NCI-H460 (cell line): ENCODE measurements at places on chromosomes 5 and 9.

DNA sequence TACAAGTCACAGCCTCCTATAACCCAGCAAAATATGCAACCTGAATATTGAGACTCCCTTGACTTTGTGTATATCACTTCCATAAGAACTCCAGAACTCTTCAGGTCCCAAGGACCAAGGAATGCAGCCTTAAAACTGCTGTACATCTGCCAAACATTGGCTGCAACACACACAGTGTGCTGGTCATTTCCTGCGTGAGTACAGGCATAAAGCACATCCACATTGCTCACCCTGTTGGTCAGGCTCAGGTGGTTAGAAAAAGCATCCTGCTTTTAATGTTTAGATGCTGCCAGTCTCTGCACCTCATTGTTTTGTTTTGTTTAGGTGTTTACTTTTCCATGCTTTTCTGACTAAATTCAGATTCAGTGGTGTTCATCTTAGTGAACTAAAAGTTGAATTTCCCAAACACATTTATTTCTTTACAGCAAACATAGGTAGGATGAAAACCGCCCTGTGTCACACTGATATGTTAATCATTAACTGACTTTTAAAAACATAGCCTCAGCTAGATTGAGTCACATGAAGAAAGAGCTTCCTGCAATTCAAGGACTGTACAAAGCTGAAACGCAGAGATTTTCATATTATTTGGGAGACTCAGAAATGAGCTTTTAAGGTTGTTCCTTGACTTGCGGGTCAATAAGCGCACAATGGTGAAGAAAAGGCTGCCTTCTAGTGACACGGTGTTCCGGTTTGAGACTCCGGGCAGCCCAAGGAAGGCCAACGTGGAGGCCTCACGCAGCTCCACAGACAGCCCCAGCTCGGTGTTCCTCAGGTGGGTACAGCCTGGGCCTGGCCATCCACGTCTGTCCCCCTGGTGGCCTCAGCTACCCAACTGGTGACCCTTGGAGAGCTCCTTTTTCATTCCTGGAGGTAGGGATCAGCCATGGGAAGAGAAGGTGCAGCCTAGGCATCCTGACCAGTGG lies 52.2 kb upstream of the GRAMD2B start:
- DNase-seq: no peak

- DNase-seq: no peak
Measured at GRCh38 chr9:115115117-115115880, 2.7 kb downstream of the TNC start.

DNA sequence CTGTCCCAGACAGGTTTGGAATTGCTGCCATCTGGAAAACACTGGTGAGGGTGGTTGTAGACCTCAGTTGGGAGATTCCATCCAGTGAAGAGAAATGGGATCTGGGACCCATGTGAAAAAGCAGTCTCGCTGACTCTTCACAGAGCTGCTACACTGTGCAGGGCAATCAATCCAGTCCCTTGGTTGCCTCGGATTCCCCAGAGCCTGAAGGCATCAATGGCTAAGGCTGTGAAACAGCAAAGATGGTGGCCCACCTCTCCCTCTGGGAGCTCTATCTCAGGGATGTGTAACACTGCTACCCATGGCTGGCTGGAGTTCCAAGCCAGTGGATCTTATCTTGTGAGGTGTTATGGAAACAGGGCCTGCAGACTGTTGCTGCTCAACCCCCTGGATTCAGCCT lies 256.1 kb downstream of the TMEM38B start:
- no peak for DNase-seq

- DNase-seq: no peak
Measured at GRCh38 chr5:30749971-30750370, 443.5 kb upstream of the CDH6 start.

DNA sequence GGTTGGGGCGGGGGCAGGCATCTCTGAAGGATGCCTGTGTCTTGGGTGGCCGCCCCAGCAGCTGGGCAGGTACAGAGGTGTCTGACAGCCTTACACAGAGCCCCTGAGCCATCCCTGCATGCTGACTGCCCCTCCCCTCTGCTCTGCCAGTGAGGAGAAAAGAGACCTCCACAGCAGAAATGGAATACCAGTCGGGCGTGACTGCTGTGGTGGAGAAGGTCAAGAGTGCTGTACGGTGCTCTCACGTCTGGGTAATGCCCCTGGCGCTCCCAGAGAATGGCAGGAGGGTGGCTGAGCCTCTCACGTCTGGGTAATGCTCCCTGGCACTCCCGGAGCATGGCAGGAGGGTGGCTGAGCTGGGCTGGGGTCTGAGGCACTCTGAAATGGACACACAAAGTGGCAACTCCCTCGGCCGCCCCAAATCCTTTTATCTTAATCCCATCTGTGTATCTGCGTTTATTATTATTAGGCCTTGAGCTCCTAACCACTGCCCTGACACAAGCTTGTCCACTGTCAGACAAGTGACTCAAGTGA lies 2.5 kb upstream of the RABL6 start:
- no peak for DNase-seq

DNA sequence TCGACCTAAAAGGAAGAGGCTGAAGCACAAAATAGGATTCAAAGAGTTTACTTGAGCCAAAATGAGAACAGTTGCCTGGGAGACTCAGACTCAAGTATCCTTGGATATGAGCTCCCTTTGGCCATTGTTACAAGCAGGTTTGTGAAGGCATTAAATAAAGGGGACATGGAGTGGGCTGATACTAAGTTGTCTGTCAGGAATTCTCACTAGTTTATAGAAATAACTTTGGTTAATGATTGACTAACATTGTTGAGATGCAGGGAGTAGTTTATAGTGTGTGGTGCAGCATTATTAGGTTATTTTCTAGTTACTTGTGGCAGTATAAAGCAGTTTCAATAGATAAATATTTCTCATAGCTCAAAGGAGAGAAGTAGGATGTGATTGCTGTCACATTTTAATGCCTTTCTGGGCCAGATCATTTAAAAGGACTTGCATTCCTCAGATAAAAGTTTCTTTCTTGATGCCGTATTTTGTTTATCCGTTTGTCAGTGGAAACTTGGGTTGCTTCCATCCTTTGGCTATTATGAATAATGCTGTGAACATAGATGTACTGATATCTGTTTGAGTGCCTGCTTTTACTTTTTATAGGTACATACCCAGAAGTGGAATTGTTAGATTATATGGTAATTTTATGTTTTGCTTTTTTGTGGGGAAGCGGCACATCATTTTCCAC lies 9.1 kb downstream of the AP3S1 start:
- no peak for DNase-seq

DNA sequence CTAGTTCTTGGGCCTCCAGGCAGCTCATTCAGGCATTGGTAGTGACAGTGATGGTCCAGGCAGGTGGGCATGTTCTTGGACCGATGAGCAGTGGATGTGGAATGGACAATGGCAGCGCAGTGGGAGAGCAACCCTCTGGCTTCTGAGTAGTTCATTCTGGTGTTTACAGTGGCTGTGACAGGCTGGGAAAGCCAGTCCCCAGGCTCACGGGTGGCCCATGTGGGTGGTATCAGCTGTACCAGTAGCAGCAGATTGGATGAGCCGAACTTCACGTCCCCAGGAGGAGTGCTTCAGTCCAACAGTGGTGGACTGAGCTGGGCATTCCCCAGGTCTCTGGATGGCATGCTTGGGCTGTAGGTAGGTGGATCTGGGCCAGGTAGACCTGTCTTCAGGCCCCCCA lies 515.6 kb upstream of the ACO1 start:
- no peak for DNase-seq

DNA sequence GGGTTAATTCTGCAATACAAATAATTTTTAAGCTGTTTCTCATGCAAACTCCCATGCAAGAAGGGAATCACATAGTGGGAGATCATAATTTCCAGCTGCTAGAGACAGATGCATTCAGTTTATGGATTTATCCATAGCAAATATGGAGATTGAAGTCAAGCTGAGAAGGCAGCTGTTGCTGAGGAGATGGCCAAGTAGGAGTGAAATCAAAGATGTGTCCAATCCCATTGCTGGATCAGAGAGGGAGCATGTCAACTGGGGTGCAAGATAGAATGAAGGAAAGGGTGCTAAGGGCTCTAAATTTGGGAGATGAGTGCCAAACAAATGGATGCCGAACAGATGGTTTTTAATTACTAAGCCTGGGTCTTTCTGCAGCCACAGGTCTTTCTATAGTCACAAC lies 504.5 kb downstream of the NFIB start:
- no peak for DNase-seq

DNA sequence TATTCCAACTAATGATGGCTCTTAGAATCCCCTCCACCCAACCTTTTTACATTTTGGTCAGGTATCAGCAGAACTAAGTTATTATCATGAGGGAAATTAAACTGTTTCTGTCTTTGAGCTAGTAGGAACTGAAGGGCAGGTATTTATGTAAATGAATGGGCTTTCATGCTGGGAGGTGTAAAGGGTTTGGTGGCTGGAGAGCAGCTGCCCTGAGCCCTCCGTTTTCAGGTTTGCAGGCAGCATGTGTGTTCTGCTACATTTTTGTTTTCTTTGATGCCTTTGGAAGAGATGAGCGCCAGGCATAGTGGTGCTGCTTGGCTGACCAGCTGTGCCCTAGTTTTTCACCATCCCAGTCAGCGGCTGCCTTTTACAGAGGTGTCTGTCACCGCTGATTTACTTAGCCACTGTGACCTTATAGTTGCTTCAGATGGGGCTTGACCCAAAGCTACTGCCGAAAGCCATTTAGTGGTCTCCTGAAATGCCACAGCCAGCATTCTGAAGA lies 231.9 kb downstream of the MAST4 start:
- no peak for DNase-seq

GRCh38 chr5:32153723-32154122 lies 20.4 kb downstream of the GOLPH3 start:
- no peak for DNase-seq

DNA sequence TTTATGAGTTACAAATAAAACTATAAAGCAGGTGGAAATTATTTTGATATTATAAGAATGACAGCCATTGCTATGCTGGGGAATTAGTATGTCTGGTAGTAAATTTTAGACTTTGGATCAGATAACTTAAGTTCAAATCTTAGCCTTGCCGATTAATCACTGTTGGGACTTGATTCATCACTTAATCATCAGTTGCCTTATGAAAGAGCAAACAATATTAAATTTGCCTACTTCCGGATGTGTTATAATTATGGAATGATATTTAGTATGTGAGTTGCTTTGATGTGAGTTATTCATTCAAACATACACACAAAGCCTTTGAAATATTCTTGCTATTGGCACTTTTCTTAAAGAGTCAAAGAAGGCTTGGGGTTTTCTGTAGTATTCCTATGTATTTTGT lies 717.7 kb downstream of the BRINP1 start:
- DNase-seq: no peak

- no peak for DNase-seq
Measured at GRCh38 chr9:85248514-85249312, 493.0 kb downstream of the AGTPBP1 start.

DNA sequence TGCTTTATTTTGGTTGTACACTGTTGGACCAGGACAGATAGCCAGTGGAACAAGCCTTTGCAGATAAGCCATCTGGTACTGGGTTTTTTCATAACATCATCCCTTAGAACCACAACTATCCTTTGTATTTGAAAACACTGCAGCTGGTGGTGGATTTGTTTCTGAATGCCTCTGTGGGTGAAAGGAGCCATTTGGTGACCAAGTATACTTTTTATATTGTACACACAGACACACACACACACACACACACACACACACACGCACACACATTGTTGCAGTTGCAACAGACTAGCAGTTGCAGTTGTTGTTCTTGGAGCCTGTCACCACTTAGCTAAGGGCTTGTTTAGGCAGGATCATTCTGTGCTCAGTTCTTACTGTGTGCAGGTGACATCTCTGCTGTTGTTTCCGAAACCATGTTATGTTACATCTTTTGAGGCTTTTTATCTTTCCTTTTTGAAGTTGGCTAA lies 22.9 kb upstream of the CAVIN4 start:
- no peak for DNase-seq

- DNase-seq: no peak
Measured at GRCh38 chr5:73387601-73388305, 60.8 kb downstream of the FOXD1 start.

DNA sequence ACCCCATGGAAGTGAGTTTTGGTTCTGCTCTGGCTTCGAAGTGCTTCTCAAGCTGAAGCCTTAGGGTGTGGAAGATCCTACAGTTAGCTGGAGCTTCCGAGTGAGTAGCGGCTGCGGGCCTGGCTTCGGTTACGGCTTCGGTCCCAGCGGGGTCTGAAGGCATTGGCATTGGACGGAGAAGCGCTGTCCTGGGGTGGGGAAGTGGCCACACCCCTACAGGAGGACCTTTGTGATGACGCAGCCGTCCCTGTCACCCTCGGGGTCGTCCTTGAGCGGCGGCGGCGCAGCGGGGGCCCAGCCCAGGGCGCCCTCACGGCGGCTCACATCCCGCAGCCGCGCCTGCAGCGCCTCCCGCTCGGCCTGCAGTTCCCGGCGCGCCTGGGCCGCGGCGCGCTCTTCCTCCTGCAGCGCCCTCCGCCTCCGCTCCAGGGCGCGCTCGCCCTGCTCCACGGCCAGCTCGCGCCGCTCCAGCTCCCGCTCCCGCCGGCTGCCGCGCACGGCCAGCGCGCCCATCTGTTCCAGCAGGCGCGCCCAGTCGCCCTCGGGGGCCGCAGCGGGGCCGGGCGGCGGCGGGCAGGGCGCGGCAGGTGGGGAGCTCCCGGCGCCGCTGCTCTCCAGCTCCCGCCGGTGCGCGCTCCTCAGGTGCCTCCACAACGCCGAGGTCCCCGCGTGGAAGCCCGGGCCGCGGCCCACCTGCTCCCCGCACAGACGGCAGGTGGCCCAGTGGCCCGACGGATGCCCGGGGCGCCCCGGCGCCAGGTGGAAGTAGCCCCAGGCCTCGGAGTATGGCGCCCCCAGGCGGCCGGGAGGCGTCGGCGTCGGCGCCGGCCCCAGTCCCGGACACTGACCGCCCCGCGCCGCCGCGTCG lies 9.9 kb downstream of the ZBED3 start:
- no peak for DNase-seq

DNA sequence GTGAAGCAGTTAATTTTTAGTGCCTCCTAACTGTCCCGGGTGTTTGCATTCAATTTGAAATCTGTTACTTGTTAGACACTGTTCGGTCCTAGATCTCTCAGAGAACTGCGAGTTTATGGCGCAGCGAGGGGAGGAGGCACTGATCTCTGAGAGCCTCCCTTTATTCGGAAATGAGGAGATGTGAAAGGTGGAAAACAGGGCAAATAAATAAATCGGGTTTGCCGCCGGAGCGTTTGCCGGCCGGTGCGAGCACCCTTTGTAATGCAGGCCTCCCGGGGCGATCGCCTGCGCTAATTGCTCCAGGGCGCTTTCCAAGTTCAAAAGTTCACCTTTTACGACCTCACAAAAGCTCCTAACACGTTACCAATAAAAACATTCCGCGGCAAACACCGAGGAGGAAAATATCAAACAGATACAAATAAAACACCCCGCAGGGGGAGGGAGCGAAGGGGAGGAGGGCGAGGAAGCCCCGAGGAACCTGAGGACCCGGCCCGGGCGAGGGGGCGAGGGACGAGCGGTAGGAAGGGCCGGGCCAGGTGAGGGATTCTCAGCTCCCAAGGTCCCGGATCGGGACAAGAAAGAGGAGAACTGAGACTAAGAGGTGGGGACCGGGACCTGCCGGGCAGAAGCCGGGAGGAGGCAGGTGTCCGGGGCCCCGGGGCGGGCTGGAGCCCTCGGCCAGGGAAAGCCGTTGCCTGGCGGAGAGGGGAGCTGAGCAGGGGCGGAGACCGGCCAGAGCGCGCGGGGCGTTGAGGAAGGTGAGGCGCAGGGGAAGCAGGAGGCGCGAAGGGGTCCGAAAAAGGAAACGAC lies 1.4 kb downstream of the NR6A1 start:
- no peak for DNase-seq
